ENCODE measurements at places on chromosomes 3 and 15. TPM values are rescaled to one million over a fixed set of nuclear protein-coding genes. Genes with fewer than 3 reads are reported as not detected.

The PCBP4 gene
- polyA plus RNA-seq, result 14.1 TPM

The ZNF620 gene
- 14.1 TPM for polyA plus RNA-seq

The CAPN3 gene
- polyA plus RNA-seq, result 0.84 TPM

The THSD4 gene
- 2.0 TPM for polyA plus RNA-seq

The C2CD4A gene
- not detected for polyA plus RNA-seq

The LEKR1 gene
- not detected for polyA plus RNA-seq

The PLIN1 gene
- 0.21 TPM for polyA plus RNA-seq

The CCR8 gene
- 0.23 TPM for polyA plus RNA-seq

The PIERCE2 gene
- 2.6 TPM for polyA plus RNA-seq

The ADAMTS17 gene
- 0.70 TPM for polyA plus RNA-seq

The PEX5L gene
- polyA plus RNA-seq, result 4.6 TPM

The FILIP1L gene
- polyA plus RNA-seq, result 1.6 TPM

The ATP13A5 gene
- not detected for polyA plus RNA-seq

The HYAL1 gene
- polyA plus RNA-seq, result 1.7 TPM

The NDN gene
- 48.1 TPM for polyA plus RNA-seq

The SLC51B gene
- polyA plus RNA-seq, result not detected

The GOLGA6A gene
- 0.57 TPM for polyA plus RNA-seq

The CHRD gene
- polyA plus RNA-seq, result 0.23 TPM

The ROPN1B gene
- polyA plus RNA-seq, result not detected

The ACAA1 gene
- polyA plus RNA-seq, result 25.9 TPM

The ARL14 gene
- not detected for polyA plus RNA-seq

The RHCG gene
- 0.21 TPM for polyA plus RNA-seq

The SLC12A1 gene
- 0.57 TPM for polyA plus RNA-seq

The ANKUB1 gene
- polyA plus RNA-seq, result not detected

The RPL39L gene
- 155 TPM for polyA plus RNA-seq

The CEMIP gene
- polyA plus RNA-seq, result 0.27 TPM

The CFAP91 gene
- 2.4 TPM for polyA plus RNA-seq

The GNAT1 gene
- polyA plus RNA-seq, result not detected

The TRMT10C gene
- polyA plus RNA-seq, result 145 TPM

The ULK4 gene
- 12.5 TPM for polyA plus RNA-seq

The P3H2 gene
- 7.2 TPM for polyA plus RNA-seq

The PRR20G gene
- polyA plus RNA-seq, result 0.39 TPM

The ALDH1A2 gene
- not detected for polyA plus RNA-seq

The SERPINI2 gene
- 0.68 TPM for polyA plus RNA-seq

The MAP6D1 gene
- polyA plus RNA-seq, result 2.6 TPM

The WDR49 gene
- polyA plus RNA-seq, result 1.4 TPM

The ZPLD1 gene
- polyA plus RNA-seq, result not detected

The IL17RE gene
- 1.1 TPM for polyA plus RNA-seq

All from GM23338 (cell line).